Caco-2 (cell line): ENCODE measurements at places on chromosomes 2 and 18. TPM values are rescaled to one million over a fixed set of nuclear protein-coding genes. Genes with fewer than 3 reads are reported as not detected.

RETSAT gene
- 31.1 and 32.3 TPM in 2 replicates for total RNA-seq

GRCh38 chr18:67776929-67777328, 260.4 kb upstream of the DSEL start:
- no peak overlapping the region for H3K4me3 ChIP-seq
- no peak for DNase-seq
- H3K27me3 ChIP-seq = no peaks in the 10 kb centered on the region
- H3K4me1 ChIP-seq = no peaks in the 10 kb centered on the region
- no peak overlapping the region for H3K27ac ChIP-seq
- no peaks in the 10 kb centered on the region for H3K36me3 ChIP-seq

NDUFV2 gene
- 211 and 220 TPM in 2 replicates for total RNA-seq

TMEM200C gene
- total RNA-seq = 0.05 TPM in 1 of 2 replicates, not detected in the other

DNA sequence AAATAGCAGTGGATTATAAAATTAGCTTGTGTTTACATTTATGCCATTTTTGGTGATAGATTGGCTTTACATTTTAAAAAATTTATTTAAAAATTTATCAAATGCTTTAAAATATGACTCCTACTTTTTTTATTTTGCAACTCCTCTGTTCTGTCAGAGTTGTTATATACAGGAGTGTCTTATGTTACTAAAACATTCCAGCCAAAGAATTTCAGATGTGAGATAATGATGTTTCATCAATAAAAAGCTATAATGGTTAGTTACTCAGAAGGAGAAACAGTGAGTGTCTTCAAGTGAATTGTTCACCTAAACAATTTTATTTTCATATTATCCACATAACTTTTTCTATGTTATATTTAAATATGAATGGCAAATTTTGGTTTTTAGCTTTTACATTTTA, 52.7 kb downstream of the GLS start:
- no peak for DNase-seq
- H3K4me1 ChIP-seq = no peaks in the 10 kb centered on the region
- no peak overlapping the region for H3K27ac ChIP-seq
- no peaks in the 10 kb centered on the region; the same call in 1 of the 2 replicates for H3K36me3 ChIP-seq
- no peaks in the 10 kb centered on the region for H3K27me3 ChIP-seq
- H3K4me3 ChIP-seq = no peak overlapping the region

CD8A gene
- total RNA-seq = 1.5 and 1.6 TPM in 2 replicates

CNTNAP5 gene
- total RNA-seq = 0.07 and 0.14 TPM in 2 replicates

- no peaks in the 10 kb centered on the region for H3K27me3 ChIP-seq
- H3K36me3 ChIP-seq = no peaks in the 10 kb centered on the region
- H3K27ac ChIP-seq = no peak overlapping the region
- no peaks in the 10 kb centered on the region for H3K4me1 ChIP-seq
- DNase-seq = no peak
Observed at GRCh38 chr2:17584689-17585088, 44.2 kb downstream of the VSNL1 start.

DNA sequence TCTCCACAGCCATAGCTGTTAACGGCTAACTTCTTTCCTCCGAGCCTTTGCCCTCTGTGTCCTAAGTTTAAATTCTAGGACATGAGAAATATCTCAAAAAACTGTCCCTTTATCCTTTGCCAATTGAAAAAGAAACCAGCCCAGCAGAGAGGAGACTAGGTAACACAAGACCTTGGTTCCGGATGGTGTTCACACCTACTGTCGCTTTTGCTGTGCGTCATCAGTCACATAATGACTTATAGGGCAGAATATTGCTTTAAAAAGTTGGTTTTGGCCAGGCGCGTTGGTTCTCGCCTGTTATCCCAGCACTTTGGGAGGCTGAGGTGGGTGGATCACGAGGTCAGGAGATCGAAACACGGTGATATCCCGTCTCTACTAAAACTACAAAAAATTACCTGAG, 66.2 kb downstream of the SP3 start:
- no peaks in the 10 kb centered on the region for H3K27me3 ChIP-seq
- no peak for DNase-seq
- H3K27ac ChIP-seq = no peak overlapping the region
- peaks cover under 1% of the 10 kb centered on the region; the same call in 1 of the 2 replicates for H3K36me3 ChIP-seq
- 0 out of 2 replicates have a peak, but pooled peaks cover 4% of the 10 kb centered on the region for H3K4me1 ChIP-seq

PNPT1 gene
- total RNA-seq = 85.2 and 93.7 TPM in 2 replicates

SERPINB3 gene
- total RNA-seq = not detected in 2 replicates

GRCh38 chr2:82237994-82238662, 1933.6 kb upstream of the LRRTM1 start:
- H3K27ac ChIP-seq = no peak overlapping the region
- no peak for DNase-seq
- no peaks in the 10 kb centered on the region for H3K4me1 ChIP-seq
- no peak overlapping the region for H3K4me3 ChIP-seq
- H3K27me3 ChIP-seq = no peaks in the 10 kb centered on the region

DNA sequence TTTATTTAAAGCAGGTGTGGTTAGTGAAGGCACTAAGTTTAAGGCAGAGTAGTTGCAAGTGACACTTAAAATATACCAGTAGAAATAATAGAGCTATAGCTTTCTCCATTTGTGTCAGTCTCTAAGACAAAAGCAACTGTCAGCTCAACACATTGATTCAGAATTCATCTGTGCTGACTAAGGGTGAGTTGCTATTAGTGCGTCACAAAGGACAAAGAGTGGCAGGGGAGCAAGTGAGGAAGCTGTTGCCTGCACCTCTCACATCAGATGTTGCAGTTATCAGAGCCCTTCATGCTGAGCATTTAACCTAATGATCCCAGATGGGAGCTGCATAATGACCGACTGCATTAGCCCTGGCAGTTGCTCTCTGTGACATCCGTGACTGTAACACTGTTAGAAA, 138.6 kb downstream of the DTNA start:
- no peaks in the 10 kb centered on the region for H3K27me3 ChIP-seq
- H3K36me3 ChIP-seq = no peaks in the 10 kb centered on the region
- DNase-seq = no peak
- no peak overlapping the region for H3K4me3 ChIP-seq
- no peaks in the 10 kb centered on the region for H3K4me1 ChIP-seq

MSGN1 gene
- total RNA-seq = not detected in 2 replicates

- H3K27ac ChIP-seq = no peak overlapping the region
- H3K36me3 ChIP-seq = no peaks in the 10 kb centered on the region; the same call in 1 of the 2 replicates
- H3K4me3 ChIP-seq = no peak overlapping the region
- H3K27me3 ChIP-seq = no peaks in the 10 kb centered on the region
- DNase-seq = no peak
Observed at GRCh38 chr2:182951948-182952663, 85.7 kb upstream of the FRZB start.

- no peak overlapping the region for H3K4me3 ChIP-seq
- DNase-seq = no peak
- H3K36me3 ChIP-seq = no peaks in the 10 kb centered on the region
- peaks cover under 1% of the 10 kb centered on the region; the same call in 1 of the 2 replicates for H3K4me1 ChIP-seq
- H3K27me3 ChIP-seq = no peaks in the 10 kb centered on the region
Observed at GRCh38 chr2:119068154-119068725, 90.3 kb downstream of the C1QL2 start.

INPP5D gene
- total RNA-seq = not detected in 2 replicates

DNA sequence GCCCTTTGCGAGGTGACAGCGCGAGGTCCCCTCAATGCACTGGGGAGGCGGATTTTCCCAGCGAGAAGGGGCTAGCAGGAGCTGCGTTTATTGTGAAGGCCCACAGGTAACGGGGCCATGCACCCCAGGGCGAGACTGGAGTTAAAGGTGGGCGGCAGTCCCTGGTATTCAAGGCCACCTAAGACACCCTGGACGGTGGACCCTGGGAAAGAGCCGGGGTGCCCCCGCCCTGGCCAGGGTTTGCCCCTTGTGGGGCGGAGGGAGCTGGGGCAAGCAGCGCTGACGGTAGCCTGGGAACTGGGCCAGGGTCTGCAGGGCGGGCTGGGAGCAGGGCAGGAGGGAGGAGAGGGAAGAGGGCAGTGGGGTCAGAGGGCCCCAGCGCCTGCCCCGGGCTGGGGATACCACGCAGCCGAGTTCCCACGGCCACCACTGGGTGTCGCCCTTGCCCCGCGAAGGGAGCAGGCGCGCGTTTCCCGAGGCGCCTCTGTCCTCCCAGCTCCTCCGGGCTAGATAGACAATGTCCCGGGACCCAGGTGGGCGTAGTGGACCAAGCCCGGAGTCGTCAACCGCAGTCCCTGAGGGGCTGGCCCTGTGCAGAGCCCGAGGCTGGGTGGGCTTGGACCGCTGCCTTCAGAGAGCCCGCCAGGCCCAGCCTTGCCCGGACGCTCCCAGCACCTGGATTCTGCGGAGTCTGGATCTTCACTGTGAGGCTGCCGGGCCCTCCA, 80.2 kb downstream of the SMAD4 start:
- peak; percentile 58 for DNase-seq
- no peaks in the 10 kb centered on the region for H3K36me3 ChIP-seq

- no peak for DNase-seq
- no peaks in the 10 kb centered on the region for H3K27me3 ChIP-seq
- peaks cover 22% of the 10 kb centered on the region for H3K4me1 ChIP-seq
- H3K36me3 ChIP-seq = no peaks in the 10 kb centered on the region
Observed at GRCh38 chr2:224009605-224010315, 29.3 kb downstream of the SERPINE2 start.

GRCh38 chr2:219251656-219252055, 1.4 kb upstream of the TUBA4B start:
- no peaks in the 10 kb centered on the region for H3K27me3 ChIP-seq

- H3K27me3 ChIP-seq = no peaks in the 10 kb centered on the region
- H3K4me1 ChIP-seq = no peaks in the 10 kb centered on the region
- no peaks in the 10 kb centered on the region for H3K36me3 ChIP-seq
- DNase-seq = no peak
- no peak overlapping the region for H3K27ac ChIP-seq
Observed at GRCh38 chr18:55229682-55230081, 270.4 kb upstream of the CCDC68 start.

MROH2A gene
- total RNA-seq = not detected in 2 replicates

DNA sequence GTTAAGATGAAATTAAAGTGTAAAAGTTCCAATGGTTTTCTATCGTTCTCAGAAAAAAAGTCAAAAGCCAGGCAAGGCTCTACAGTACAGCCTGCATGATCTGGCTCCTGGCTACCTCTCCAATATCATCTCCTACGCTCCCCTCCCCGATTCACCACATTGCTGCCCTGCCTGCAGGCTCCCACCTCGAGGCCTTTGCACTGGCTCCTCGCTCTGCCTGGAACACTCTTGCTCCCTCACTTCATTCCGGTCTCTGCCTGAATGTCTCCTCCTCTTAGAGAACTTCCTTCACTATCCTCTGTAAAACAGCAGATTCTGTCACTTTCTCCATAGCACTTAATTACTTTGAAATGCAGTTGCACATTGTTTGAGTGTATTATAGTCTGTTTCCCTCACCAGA, 72.5 kb downstream of the KLF7 start:
- H3K27me3 ChIP-seq = peaks cover 1% of the 10 kb centered on the region; the same call in 1 of the 2 replicates
- no peaks in the 10 kb centered on the region for H3K4me1 ChIP-seq
- no peak for DNase-seq
- no peak overlapping the region for H3K4me3 ChIP-seq

DNA sequence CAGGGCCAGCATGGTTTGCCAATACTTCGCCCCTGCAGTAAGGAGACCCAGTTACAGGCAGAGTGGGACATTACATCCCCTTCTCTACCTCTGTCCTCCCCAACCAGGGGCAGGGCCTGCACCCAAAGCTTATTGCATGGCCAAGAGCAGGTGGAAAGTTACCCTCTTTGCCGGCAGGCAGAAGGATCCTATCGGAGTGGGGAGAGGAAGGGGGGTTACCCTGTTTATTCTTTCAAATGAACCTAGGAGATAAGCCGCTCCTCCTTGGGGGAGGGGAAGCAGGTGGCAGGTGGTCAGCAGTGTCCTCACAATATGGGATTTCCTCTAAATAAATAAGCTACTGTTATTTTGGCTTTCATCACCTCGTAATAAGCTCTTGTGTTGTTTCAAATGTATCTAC, 53.9 kb downstream of the SPATS2L start:
- H3K27ac ChIP-seq = no peak overlapping the region
- no peaks in the 10 kb centered on the region for H3K27me3 ChIP-seq
- no peak for DNase-seq
